ENCODE measurements at places on chromosomes 7 and 10.

GRCh38 chr7:157736341-157736740, 399.5 kb downstream of the DNAJB6 start:
- DNase-seq = no peak

DNA sequence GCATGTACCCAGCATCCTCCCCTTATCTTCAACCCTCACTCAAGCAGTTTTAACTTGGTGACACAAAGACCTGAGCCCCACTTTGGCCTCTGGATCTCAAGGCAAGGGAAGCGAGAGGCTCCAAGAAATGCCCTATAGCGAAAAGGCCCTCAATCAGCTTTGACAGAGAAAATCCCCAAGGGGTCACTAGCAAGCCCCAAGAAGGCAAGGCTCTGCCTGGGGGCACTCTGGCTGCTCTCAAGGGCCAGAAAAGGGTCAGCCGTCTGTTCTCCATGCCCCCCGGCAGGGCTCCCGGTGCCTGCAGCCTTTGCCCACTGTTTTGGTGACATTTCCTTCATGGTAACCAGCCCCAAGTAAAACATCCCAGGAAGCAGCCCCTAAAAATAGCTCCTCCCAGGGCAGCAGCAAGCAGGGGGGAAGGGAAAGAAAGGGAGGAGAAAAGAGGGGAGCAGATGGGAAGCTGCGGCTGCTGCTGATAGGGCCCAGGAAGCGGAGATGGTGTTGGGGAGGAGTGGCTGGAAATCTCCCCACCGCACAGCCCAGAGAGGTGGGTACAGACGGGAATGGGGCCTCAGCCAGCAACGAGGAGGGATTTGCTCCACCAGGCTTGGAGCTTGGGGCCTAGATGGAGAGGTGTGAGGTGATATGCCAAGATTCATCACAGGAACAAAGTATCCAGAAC, 7.1 kb downstream of the CAMK2G start:
- no peak for DNase-seq

- DNase-seq = no peak
These were observed 194.5 kb upstream of the AHR start for GRCh38 chr7:17103984-17104383.

- no peak for DNase-seq
These were observed 37.3 kb downstream of the VIPR2 start for GRCh38 chr7:159107161-159107892.

- DNase-seq = no peak
These were observed 364.2 kb downstream of the GLRX3 start for GRCh38 chr10:130500261-130501000.

DNA sequence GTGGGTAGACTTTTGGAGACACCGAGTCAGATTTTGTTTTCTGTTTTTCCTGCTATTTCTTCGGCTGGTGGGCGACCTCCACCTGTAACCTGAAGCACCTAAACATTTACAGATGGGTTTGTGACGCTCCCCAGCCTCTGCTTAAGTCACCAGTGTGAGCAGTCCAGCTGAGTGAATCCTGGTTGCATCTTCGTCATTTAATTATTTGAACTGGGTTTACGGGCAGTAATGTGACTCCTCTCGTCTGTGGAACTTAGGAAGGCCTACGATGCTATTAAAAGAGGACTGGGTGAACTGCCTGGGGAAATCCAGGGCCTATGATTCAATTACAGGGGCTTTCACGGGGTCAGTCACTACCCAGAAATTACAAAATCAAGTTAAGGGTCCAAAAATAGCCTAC, 52.5 kb downstream of the WNT2 start:
- DNase-seq = no peak

GRCh38 chr7:102230593-102230992, 56.1 kb upstream of the SH2B2 start:
- no peak for DNase-seq

- DNase-seq = no peak
These were observed 33.6 kb downstream of the PDE1C start for GRCh38 chr7:32036557-32036956.

DNA sequence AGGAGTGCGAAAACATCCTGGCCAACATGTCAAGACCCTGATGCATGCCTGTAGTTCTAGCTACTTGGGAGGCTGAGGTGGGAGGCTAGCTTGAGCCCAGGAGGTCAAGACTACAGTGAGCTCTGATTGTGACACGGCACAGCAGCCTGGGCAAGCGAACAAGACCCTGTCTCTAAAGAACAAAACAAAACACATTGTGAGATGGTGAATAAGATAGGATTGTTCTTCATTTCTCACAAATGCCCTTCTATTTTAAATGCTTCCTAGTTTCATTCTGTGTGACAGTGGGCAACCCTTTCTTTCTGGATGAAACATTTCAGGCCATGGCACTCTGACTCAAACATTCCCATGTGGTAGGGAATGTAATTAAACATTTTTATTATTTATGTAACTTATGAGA, 13.5 kb downstream of the EFCAB10 start:
- DNase-seq = no peak

DNA sequence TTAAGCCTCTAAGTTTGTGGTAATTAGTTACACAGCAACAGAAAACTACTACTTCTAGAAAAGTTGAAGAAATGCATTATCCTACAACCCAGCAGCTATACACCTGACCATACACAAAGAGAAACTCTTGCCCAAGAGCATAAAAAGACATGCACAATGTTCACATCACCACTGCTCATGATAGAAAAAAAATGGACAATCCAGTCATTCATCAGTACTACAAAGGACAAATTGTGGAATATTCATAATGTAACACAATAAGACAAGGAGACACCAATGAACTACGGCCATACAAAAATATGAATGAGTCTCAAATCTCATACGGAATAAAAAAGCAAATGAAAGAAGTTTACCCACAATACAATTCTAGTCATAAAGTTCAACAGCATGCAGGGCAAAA, 87.4 kb downstream of the ZFAND4 start:
- DNase-seq = no peak

DNA sequence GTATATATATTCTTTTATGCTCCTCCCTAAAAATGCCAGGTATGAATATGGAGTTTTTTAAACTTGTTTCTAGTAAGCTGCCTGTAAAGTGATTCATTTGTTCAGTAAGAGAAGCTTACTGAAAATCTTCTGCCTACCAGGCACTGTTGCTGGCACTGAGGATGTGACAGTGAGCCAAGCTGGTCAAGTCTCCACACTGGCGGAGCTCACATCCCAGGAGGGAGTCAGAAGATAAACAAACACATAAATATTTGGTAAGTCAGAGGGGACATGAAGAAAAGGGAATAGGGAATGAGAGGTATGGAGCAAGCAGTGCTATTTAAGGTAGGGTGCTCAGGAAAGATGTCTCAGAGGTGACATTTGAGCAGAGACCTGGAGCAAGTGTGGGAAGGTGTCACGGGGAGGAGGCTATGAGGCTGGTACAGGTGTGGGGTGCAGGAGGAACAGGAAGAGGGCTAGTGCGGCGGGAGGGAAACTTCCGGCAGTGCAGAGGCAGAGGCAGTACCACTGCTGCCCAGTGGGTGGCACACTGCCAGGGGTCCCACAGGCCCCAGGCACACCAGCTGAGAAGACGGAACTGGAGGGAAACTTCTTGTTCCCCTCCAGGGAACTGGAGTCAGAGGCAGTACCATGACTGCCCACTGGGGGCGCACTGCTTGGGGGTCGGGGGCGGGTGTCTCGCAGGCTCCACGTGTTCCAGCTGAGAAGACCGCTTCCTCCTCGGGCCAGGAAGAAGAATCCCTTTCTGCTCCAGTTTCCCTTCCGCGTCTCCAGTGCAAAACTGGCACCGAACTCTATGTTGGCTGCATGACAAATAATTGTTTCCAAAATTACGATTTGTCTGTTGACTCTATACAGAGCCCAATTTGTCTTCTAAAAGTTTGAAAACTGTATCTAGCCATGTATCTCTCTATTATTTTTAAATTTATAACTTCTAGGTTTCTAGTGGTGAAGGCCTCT, 161.0 kb downstream of the TEX36 start:
- DNase-seq = no peak

- no peak for DNase-seq
These were observed 17.7 kb downstream of the FRG2B start for GRCh38 chr10:133608855-133609254.

- DNase-seq = no peak
These were observed 129.7 kb downstream of the MARCHF5 start for GRCh38 chr10:92420546-92421275.

- DNase-seq = no peak
These were observed 239.7 kb downstream of the FANK1 start for GRCh38 chr10:126135941-126136595.

- DNase-seq = no peak
These were observed 18.1 kb upstream of the LIPK start for GRCh38 chr10:88687853-88688467.

GRCh38 chr7:80136261-80137055, 1.8 kb downstream of the GNAI1 start:
- DNase-seq = no peak

- no peak for DNase-seq
These were observed 101.8 kb downstream of the IQUB start for GRCh38 chr7:123432601-123433000.

DNA sequence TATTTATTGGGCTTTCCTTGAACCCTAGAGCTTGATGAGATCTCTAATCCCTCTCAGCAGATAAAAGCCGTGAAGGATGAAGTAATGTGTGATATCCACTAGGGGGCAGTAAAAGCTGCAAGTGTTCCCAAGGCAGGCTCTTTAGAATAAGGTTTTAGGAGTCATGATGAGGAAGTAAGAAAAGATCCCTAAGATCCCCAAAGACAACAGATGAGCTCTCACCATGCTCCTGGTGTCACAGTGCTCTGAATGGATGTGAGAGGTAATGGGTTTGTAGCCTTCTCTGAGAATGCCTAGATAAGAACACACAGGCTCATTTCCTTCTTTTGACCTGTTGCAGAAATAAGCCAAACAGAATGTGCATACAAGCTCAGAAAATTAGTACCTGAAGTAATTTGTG, 70.4 kb upstream of the ITPRID1 start:
- DNase-seq = no peak

DNA sequence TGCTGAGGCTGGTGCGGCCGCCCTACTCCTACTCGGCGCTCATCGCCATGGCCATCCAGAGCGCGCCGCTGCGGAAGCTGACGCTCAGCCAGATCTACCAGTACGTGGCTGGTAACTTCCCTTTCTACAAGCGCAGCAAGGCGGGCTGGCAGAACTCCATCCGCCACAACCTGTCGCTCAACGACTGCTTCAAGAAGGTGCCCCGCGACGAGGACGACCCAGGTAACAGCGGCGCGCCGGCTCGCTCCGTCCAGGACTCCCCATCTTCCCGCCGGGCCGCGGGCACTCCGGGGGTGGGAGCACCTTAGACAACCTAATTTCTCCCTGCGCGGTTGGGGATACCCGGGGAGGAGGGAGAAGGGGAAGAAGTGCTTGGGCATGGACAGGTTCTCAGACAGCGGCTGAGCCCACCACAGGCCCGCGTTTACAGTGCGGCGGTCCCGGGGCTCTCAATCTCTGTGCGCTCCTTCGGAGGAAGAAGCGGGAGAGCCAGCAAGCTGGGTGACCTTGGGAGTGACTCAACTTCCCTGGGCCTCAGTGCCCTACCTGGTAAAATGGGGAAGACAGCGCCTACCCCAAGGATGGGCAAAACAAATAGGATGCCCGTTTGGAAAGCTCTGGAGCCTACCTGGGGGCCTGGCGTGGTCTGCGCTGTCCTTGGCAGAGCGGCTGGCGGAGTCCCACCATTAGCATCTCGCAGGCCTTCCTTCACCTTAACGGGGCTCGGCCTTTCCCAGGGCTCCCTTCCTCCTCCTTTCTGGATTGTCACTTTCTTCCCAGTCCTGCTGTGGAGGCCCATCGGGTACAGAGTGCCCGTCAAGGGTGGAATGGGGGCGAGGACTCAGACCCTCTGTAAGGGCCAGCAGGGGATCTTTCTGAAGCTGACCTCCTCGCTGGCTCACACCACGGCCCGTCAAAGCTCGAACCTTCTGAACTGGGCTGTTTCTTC, 852 bp downstream of the FOXI2 start:
- DNase-seq = no peak

DNA sequence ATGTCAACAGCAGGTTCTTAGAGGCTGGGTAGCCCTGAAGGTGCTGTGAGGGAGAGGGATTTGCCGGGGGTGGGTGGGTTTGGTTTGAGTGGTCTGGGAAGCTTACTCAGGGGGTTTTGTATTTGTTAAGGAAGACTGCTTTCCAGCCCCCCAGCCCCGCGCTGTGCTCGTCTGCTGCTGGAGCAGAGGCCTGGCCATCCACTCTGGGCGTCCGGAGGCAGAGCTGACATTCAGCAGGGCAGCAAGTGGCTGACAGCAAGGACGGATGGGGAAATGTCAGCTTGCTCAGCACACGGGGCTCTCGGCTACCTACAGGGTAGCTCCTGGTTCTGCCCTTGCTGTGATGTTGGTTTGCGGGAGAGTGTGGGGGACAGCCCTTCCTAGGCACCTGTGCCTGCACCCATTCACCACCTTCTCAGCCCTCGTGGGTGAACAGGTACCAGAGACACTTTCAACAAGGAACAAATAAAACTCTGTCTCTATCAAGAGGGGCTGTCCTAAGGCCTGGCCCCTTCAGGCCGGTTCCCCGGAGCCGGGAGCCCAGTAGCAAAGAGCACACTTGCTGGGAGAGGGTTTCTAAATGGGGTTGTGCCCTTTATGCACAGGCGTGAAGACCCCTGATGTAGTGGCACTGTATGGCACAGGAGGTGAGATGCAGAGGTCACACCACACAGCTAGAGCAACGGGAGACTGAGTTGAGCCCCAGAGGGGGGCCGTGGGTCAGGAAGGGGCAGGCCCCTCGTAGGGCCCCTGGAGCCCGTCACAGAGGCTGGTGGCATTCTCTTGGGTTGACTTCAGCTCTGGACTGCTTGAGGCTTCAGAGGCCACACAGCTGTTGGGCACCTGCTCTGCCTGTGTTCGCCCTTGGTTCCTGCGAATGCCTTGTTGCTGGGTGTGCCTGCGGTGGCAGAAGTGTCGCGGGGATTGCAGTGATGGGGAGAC, 72.2 kb upstream of the SHH start:
- no peak for DNase-seq

GRCh38 chr10:131155876-131156230, 155.7 kb downstream of the TCERG1L start:
- DNase-seq = no peak

DNA sequence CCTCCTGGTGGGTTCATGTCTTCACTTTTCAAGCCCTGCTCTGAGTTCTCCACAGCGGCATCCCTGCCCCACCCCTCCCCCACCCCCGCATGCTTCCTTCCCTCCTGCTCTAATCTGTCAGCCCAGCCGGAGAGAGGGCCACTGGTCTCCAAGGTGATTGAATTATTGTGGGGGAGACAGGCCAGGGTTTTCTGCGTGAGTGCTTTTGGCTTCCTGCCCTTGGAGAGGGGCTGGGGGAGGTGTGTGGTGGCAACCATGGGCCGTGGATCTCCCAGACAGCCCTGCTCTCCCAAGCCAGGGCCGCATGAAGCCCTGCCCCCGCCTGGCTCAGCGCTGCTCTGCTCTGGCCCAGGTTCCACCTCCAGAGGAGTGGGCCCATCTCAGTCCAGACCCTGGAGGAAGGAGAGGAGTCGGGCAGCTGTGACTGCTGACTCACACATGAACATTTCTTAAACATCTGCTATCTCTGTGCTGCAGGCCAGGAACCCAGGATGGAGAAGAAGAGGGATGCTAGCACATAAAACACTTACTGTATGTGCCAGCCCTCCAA, 109.9 kb downstream of the ZMIZ1 start:
- no peak for DNase-seq

DNA sequence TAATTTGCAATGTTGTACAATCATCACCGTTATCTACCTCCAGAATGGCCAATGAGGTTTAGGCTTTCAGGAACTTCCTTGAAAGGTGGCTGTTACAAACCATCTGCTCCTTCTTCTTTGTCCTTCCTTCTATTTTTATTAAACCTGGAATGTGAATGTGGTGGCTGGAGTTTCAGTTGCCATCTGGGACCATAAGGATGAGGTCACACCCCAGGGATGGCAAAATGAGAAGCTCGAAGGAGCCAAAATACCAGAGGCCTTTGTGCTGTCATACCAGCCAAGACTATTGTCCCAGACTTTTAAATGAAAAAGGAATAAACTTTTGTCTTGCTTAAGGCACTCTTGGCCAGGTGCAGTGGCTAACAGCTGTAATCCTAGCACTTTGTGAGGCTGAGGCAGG, 30.9 kb upstream of the LMTK2 start:
- no peak for DNase-seq
